Frontal cortex (tissue), 4 donors: ENCODE measurements at places on chromosomes 11 and 22. TPM values are rescaled to one million over a fixed set of nuclear protein-coding genes. Genes with fewer than 3 reads are reported as not detected.

DNA sequence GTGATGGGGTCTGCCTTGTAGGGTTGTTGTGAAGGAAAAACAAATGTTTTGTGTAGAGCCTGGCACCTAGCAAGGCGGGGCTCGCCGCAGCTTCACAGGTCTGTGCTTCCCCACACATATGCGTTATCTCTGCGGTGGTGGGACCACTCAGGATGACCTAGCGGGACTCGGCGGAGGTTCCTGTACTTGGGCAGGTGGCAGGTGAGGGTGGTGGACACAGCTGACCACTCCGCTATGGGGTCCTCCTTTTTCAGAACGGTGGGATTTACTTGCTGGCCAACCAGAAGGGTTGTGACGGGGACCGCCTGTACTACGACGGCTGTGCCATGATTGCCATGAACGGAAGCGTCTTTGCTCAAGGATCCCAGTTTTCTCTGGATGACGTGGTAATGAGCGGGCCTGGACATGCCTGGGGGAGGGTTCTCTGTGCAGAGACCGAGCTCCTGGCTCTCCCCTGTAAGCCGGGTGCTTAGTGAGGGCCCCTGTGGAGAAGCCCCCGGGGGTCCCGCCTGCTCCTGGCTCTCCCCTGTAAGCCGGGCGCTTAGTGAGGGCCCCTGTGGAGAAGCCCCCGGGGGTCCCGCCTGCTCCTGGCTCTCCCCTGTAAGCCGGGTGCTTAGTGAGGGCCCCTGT, 21.3 kb downstream of the NADSYN1 start:
- DNase-seq: no peak

GRCh38 chr11:65953471-65953870, 8.1 kb upstream of the SART1 start:
- no peak for DNase-seq

TRIM29 gene
- not detected for total RNA-seq

DNA sequence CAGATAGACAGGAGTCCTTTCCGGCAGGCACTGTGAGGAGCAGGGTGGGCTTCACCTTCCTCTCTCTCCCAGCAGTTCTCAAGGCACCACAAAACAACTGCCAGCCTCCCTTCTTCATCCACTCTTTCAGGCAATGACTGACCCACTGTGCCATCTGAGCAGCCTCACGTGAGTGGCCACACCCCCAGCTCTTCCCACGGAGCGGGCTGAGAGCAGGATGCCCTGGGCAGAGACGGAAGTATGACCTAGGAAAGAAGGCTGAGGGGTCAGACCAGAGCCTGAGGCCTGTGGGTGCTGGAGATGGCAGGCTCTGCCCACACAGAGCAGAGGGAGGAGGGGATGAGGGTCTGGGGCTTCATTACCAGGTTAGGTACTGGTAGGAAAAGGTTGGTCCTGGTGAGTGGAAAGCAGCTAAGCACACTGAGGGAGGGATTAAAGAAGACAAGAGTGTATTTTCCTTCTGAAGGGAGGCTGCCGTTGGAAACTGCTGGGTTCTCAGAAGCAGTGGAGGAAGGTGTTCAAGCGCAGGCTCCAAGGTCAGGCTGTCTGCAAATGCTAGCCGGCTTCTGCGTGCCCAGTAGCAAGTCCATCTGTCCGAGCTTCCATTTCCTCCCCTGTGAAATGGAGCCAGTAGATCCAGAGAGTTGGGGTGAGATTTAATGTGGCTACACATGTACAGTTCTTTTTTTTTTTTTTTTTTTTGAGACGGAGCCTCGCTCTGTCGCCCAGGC, 4.6 kb downstream of the NLRP6 start:
- no peak for DNase-seq

AASDHPPT gene
- 282 TPM for total RNA-seq

TTC36 gene
- total RNA-seq: 2.4 TPM

OR8G1 gene
- not detected for total RNA-seq

DNA sequence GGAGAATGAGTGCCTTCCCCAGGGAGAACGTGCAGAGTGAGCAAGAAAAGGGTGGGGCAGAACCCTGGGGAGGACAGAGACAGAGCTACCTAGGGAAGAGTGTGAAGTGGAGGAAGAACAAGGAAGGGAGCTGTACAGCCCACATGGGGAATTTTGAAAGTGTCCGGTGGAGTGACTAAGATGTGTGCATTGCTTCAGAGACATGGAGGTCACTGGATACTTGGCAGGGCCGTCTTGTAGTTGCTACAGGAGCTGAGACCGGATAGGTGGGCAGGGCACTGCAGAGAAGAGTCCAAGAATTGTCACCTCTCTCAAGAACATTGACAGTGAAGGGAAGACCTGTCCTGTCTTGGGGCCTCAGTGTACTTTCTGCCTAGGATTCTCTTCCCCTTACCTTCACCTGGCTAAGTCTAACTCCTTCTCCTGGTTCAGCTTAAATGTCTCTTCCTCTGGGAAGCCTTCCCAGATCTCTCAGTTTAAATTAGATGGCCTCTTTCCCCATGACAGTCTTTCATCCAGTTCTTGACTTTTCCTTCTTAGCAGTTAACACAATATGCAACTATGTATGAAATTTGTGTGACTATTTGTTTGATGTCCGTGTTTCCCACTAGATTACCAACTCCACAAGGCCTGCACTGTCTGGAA, 9.2 kb upstream of the P2RY6 start:
- no peak for DNase-seq

- DNase-seq: no peak
Measured at GRCh38 chr11:118238929-118239328, 13.2 kb downstream of the MPZL3 start.

DNA sequence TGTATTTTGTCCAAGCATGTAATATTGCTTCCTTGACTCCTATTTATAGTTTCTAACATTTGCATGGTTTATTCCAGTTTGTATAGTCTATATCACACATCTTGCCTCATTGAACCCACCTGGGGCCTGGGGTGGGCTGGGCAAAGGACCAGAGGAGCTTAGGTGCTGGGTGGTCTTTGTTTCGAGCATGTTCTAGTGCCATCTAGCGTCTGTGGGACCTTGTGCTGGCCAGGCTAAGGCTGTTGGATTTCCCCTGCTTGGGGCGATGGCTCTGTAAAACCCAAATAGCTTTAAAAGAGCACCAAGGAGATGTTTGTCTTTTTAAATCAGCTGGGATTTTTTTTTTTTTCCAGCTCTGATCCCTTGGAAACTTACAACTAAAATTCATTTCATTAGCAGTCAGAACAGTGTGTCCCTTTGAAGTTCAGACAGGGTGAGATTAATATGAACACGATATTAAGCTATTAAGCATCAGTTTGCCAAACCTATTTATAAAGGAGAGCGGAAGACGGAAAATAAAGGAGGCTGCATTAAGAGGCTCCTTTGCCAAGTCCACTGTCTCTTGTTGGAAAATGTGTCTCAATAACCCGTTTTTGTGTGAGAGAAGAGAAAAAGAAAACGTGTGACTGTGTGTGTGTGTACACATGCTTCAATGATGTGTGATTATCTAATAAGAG, 157.4 kb downstream of the COMMD9 start:
- peak; percentile 61 for DNase-seq

NOL12 gene
- total RNA-seq: 19.2 TPM

NNMT gene
- total RNA-seq: 0.41 TPM

TEAD1 gene
- total RNA-seq: 12.2 TPM

- no peak for DNase-seq
Measured at GRCh38 chr11:67370351-67371076, 2.9 kb downstream of the CLCF1 start.

GRCh38 chr11:93733474-93733873, 7.8 kb downstream of the TAF1D start:
- no peak for DNase-seq

DNA sequence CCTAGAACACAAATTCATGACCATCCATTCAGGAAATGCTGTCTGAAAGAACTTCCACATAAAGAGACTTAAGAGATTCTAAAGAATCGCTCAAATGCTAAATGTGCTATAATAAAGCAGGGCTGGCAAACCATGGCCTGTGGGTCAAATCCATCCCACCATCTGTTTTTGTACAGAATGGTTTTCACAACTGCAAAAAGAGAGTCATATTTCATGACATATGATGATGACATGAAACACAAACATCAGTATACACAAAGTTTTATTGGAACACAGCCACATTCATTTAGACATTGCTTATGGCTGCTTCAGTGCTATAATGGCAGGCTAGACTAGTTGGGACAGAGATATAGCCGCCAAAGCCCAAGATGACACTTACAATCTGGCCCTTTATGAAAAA, 85.1 kb downstream of the RRAS2 start:
- no peak for DNase-seq

GAL3ST3 gene
- 10.6 TPM for total RNA-seq

- no peak for DNase-seq
Measured at GRCh38 chr11:44658506-44658850, 68.3 kb upstream of the TSPAN18 start.

- DNase-seq: no peak
Measured at GRCh38 chr11:86446163-86446923, 71.7 kb downstream of the CCDC81 start.

DNA sequence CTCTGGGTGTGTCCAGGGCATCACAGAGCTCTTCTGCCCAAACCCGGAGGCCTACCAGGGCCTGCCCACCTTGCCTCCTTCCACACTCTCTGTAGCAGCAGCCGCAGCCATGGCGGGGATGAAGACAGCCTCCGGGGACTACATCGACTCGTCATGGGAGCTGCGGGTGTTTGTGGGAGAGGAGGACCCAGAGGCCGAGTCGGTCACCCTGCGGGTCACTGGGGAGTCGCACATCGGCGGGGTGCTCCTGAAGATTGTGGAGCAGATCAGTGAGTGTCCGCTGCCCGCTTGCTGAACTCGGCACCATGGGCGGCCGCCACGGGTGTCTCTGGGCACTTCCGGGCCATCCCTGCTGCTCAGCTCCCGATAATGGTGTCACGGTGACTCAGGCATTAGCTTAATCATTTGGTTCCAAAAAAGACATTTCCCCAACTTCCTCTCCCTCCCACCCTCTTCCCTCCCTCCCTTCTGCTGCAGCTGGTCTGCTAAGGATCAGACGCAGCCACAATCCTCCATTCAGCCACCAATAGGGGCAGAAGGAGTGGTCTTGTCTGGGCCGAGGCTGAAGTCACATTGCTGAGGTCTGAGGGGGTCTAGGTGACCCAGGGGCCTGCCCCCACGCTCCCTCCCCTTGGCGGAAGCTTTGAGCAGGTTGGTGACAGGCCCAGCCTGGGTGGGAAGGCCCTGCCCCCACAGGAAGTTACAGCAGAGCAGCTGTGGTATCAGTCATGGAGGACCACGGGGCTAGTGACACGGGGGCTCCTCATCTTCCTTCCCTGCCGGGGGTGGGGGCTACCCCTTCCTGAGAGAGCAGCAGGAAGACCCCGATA, 950 bp downstream of the FERMT3 start:
- peak; percentile 65 for DNase-seq

DNA sequence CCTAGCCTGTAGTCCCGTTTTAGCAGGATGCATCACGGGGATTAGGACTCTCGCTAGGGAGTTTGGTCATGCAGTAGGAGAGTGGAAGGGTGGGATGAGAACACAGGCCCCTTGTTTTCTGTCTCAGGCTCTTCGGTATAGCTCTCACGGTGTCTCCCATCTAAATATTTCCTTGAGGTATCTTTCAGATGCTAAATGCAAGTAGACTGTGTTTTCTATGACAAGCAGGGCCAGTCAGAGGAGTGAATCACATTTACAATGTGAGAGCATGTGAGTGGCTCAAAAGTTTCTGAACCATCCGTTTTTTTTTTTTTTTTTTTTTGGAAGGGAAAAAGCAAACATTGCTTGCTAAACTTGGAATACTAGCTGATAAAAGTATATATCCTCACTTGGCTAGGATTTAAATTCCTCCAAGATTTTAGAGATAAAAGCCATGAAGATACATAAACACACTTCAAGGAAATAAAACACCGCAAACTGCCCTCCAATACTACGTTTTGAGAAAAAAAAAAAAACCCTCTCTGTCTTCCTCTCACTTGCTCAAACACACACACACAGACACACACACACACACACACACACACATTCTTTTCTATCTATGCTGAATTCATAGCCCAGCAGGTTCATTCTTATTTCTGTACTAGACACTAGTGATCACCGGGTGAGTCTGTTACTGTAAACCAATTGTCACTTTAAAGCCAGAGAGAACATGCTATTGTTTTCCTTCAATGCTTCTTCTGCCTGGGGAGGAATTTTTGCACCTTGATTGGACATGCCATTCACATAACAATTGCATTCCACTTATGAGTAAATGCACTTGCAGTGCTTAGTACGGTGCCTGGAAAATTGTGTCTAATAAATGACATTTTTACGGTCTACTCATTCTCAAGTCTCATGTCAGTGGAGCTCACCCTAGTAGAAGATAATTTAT, 224.6 kb upstream of the CCDC90B start:
- no peak for DNase-seq

RIMBP3B gene
- 0.82 TPM for total RNA-seq

HTR3B gene
- 0.41 TPM for total RNA-seq

DNA sequence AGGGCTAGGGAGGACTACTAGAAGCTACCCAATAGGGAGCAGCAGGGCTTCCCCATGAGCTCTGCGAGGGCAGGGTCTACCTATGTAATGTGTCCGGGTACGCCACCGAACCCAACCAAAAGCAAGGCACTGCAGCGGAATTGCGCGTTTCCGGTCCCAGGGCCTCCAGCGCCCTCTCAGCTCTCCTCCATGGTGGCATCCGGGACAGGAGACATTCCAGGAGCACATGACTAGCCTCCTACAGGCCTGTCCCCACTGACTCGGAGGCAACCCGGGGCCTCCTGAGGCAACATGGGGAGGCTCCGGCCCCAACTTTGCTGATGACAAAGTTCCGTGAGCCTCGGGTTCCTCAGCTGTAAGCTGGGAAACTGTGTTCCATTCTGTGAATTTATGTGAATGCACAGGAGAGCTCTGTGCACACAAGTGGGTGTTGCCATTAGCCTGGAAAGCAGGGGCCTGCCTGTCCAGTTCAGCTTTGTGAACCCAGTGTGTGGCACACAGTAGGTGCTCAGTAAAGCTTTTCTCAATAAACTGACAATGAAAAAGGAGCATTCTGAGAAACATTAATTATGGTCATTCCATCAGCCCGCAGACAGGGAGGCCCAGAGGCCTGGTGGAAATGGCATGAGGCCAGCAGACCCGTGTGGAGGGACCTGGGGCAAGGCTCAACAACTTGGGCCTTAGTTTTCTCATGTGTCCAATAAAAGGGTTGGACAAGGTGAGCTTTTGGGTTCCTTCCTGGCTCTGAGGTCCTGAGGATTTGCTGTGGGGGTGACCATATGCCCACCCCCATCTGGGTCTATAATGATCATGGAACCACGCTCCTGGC, 50.3 kb downstream of the CHRDL2 start:
- no peak for DNase-seq
